Karpas-422 (cell line): ENCODE measurements at places on chromosomes 1 and 21. TPM values are rescaled to one million over a fixed set of nuclear protein-coding genes. Genes with fewer than 3 reads are reported as not detected.

TPTE gene
- not detected in 2 replicates for total RNA-seq

RBBP4 gene
- total RNA-seq, result 204 and 258 TPM in 2 replicates

GRCh38 chr1:225469051-225469450 is 41.2 kb upstream of the LBR start:
- no peak for DNase-seq

DNA sequence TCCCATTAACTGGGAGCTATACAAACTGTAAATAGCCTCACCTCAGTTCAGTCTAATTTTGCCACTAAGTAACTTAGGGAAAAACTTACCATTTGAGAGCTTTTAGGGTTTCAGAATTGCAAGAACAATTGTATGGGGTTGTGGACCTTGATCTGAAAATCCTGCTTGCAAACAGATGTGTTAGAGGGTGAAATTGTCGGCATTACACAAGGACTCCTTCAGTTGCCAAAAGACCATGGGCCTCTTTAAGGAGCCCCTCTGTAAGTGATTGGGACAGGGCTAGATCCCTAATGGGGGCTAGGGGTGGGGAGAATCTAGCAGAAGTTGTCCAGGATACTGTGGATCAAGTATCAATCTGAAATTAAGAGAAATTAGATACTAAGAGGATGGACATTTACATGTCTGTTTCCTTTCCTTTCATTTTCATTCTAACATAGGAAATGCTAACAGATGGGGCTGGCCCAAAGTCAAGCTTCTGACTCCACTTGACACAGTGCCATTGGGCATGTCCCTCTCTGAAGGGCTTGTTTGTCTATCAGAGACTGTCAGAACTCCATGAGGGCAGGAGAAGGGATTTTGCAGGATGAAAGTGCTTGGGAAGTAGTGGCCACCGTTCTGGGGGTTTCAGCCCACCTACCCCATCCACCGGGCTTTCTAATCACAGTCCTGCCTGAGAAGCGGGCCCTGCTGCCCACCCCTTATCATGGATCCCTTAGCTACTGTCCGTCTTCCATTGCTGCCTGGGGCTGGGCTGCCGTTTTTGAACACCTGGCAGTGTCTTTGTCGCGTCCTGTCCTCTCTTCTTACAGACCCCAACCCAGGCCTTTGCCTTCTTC is 54.7 kb downstream of the STUM start:
- DNase-seq, result no peak

SELL gene
- total RNA-seq, result not detected in 2 replicates

GRCh38 chr1:206691604-206692003 is 6.9 kb downstream of the MAPKAPK2 start:
- DNase-seq, result no peak

GRCh38 chr1:33578557-33579448 is 106.4 kb downstream of the ZSCAN20 start:
- no peak for DNase-seq

- peak; percentile 52 for DNase-seq
Observed at GRCh38 chr1:43363935-43364525, 3.8 kb downstream of the ELOVL1 start.

DNA sequence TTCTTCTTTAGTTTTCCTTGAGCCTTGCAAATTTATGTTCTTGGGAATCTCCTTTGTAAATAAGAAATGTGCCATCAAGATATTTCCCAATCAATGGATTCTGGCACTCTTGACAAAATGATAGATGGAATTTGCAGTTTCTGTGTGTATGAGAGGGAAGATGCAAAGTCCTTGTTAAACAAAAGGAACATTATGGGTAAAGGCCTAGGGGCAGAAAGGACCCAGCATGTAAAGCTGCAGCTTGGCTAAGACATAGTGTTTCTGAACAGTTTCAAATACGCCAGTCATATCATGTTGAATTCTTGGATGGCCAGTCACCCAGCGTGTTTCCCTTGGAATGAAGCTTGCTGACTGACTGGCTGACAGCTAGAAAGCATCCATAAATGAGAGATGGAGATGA is 210.8 kb downstream of the NFIA start:
- no peak for DNase-seq

- DNase-seq, result no peak
Observed at GRCh38 chr1:59229138-59229537, 67.8 kb upstream of the FGGY start.

- DNase-seq, result no peak
Observed at GRCh38 chr1:17204546-17205440, at the start of gene PADI1. PADI1 (plus strand) TSS chr1:17205128; CDS start chr1:17205218, 90 bp downstream.

GRCh38 chr1:152143150-152143887 is 15.7 kb downstream of the RPTN start:
- DNase-seq, result no peak

DNA sequence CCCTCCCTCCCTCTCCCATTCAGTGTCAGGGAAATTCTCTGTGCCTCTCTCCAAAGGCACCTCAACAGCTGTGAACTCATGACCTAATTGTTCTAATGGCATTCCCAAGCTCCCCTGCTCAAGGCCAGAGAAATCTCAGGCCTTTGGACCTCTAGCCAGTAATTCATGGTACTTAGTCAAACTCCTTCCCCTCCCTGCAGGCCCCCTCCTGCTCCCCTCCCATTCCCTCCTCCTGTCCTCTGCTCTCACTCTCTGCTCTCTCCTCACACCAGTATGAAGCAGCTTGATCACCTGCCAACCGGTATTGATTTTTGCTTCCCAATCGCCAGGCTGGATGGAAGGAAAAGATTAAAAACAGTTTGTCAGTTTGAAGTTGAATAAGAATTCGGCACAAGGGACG is 370.5 kb upstream of the PBX1 start:
- no peak for DNase-seq

DNA sequence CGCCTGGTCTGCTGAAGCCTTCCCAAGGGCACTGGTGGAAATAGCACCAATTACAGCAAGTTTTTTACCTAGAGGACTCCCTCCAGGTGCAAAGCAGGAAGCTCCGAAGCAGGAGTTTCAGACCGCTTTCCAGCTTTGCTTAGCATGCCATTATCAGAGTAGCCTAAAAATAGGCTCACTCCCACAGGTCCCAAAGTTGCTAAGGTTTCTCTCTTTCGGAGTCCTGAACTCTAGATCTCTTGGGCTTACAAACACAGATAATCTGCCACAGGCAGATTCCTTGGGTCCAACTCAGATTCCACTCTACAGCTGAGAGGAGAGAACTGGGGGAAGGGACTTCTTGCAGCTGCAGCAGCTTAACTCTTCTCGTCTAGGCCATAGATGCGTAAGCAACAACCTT is 22.5 kb downstream of the ZMYND12 start:
- no peak for DNase-seq

CATSPERE gene
- total RNA-seq, result 0.26 TPM in 1 of 2 replicates, not detected in the other

PCP4 gene
- total RNA-seq, result not detected in 2 replicates

DNA sequence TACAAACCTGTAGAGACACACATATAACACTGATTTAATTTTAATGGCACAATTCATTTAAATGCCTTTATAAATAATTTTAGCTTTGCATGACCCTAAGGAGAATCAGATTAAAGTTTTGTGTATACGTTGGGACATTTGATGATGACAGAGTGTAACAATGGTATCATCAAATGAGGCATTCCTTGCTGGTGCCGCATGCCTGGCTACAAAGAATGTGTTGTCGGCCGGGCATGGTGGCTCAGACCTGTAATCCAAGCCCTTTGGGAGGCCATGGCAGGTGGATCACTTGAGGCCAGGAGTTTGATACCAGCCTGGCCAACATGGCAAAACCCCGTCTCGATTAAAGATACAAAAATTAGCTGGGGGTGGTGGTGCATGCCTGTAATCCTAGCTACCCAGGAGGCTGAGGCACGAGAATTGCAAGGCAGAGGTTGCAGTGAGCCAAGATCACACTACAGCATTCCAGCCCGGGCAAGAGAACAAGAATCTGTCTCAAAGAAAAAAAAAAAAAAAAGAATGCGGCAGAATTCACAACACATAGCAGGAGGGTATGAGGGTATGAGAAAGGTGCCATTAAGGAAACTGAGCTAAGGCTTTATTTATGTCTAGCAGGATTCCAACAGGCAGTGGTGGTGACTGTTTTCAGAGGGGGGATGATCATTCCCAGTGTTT is 58.9 kb downstream of the PTPN14 start:
- DNase-seq, result no peak

- peak; percentile 78 for DNase-seq
Observed at GRCh38 chr1:172429331-172430127, 9.0 kb downstream of the C1orf105 start.

DNA sequence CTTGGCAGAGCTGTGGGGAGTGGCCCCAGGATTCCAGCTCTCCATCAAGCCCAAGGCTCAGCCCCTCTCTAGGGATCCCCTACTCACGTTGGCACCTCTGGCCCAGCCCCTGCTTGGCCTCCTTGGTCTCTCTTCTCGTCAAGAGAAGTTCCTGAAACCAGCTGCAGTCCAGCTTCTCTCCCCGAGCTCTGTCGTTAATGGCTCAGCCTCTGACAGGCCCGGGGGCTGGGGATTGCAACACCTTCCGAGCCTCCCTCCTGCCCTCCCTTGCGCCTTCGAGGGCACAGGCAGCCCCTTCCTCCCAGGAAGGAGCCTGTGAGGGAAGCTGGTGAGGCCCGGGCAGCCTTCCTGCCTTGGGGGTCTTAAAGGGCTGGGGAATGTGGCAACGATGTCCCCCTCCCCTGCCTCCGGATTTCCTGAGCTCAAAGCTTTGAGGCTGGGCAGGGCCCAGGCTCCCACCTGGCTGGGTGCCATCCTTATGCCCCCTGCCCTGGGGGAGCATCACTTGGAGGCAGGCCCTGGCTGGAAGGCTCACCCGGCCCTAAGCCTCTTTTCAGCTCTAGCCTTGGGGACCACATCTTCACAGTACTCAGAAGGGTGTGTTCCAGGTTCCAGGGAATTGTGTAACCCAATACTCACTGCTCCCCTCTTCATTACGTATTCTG is at the start of gene CSF3R:
CSF3R (minus strand) TSS at position 190 of the 665 bp plus-strand sequence. CDS start 3,417 bp downstream, outside the sequence.
- DNase-seq, result no peak

ADCY10 gene
- 0.14 TPM in 1 of 2 replicates, not detected in the other for total RNA-seq

GRCh38 chr1:31503570-31503969 is 72.7 kb upstream of the TINAGL1 start:
- DNase-seq, result no peak

CEP104 gene
- total RNA-seq, result 19.9 and 90.0 TPM in 2 replicates

- DNase-seq, result no peak
Observed at GRCh38 chr1:183339556-183340167, 78.5 kb downstream of the NMNAT2 start.

- no peak for DNase-seq
Observed at GRCh38 chr1:25856856-25857255, 2.4 kb downstream of the AUNIP start.

DNA sequence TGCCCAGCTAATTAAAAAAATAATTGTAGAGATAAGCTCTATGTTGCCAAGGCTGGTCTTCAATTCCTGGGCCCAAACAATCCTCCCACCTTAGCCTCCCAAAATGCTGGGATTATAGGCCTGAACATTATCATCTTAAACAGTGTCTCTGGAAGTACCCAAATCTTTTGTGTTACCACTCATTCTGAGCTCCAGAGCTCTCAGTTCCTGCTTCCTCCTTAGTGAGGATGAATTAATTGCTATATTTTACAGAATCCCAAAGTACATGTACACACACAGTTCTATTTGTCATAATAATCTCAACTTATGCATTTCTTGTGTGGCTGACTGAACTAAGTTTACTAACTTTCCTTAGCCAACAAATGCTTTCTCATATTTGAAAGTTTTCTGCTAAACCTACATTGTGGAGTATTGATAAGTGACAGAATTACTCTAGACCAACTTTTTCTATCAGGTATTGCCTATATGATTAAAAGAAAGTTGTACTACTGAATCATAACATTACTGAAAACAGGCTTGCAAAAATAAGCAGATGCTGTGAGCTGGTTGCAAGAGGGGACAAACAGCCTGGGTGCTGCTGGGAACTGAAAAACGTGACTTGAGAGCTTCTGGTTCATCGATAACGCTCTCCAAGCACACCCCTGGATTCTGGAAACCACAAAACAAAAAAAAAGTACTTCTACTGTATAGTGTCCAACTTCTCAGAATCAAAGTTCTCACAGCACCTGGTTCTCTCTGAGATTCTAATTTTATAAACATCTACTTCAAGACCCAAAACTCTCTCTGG is 15.3 kb downstream of the VAV3 start:
- DNase-seq, result no peak

- DNase-seq, result no peak
Observed at GRCh38 chr1:205512059-205513045, 7.9 kb downstream of the CDK18 start.

- DNase-seq, result no peak
Observed at GRCh38 chr21:38760762-38761155, 45.0 kb upstream of the ETS2 start.

- peak; percentile 88 for DNase-seq
Observed at GRCh38 chr21:33127154-33127867, 57.4 kb downstream of the OLIG1 start.

- DNase-seq, result no peak
Observed at GRCh38 chr1:55559161-55559611, 344.0 kb upstream of the USP24 start.

- DNase-seq, result no peak
Observed at GRCh38 chr1:165855010-165855838, 27.8 kb downstream of the UCK2 start.

GRCh38 chr1:183315991-183316758 is 102.0 kb downstream of the NMNAT2 start:
- DNase-seq, result no peak

- peak; percentile 72 for DNase-seq
Observed at GRCh38 chr1:113857776-113858175, 13.7 kb downstream of the PTPN22 start.

- no peak for DNase-seq
Observed at GRCh38 chr1:184890539-184890973, 83.8 kb downstream of the NIBAN1 start.

GRHL3 gene
- total RNA-seq, result not detected in 2 replicates

GRCh38 chr1:218165701-218166114 is 119.4 kb upstream of the RRP15 start:
- peak; percentile 54 for DNase-seq

- DNase-seq, result peak; percentile 52
Observed at GRCh38 chr1:16677552-16678431, 11.0 kb upstream of the RNU1-3 start.

DNA sequence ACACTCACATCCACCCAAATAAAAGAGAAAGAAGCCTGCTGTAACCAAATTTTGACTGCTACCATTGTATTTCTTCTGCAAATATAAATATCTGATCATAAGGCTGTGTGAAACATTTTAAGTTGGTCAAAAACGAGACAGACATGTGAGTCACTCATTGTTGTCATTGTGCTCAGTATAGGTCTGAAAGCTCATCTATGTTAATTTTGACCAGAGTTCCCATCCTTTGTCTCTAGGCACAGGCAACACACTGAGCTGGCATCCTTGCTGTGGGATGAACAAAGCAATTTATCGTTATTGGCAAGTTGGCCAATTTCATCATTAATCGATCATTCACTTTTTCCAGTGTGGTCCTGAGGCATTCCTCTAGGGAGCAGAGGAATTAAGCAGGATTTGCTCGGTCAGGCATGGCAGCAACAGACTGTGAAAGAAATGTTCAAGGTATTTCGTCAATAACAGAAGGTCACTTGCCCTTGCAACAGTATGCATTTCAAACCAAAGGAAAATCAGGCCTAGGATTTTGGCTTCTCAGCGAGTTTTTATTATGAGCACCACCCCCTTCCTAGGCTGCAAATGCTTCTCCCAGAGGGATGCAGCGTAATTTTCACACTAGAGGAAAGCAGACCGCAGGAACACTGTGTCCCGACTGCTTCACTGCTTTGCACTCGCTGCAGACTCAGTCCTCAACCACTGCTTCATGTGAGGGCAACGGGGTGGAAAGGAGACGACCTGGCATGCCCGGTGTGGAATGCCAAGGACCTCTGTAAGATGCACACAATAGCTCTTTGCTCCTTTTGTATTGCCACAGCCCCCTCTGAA is 87.9 kb upstream of the SMYD2 start:
- DNase-seq, result no peak
